ENCODE measurements at places on chromosomes 6 and 20. TPM values are rescaled to one million over a fixed set of nuclear protein-coding genes. Genes with fewer than 3 reads are reported as not detected.
A peak's percentile ranks its signal among the peaks of the same experiment; 100 is the strongest.

- no peak overlapping the region for H3K27ac ChIP-seq
- no peaks in the 10 kb centered on the region for H3K36me3 ChIP-seq
- no peaks in the 10 kb centered on the region for H3K4me1 ChIP-seq
- H3K4me3 ChIP-seq = no peak overlapping the region
- peaks cover 28% of the 10 kb centered on the region for H3K27me3 ChIP-seq
Observed at GRCh38 chr6:3523966-3524365, 67.1 kb upstream of the SLC22A23 start.

GRCh38 chr6:125489579-125490285 is 188.0 kb upstream of the HDDC2 start:
- peak overlapping the region; percentile 42 for H3K27ac ChIP-seq
- no peaks in the 10 kb centered on the region for H3K36me3 ChIP-seq
- no peaks in the 10 kb centered on the region for H3K27me3 ChIP-seq
- DNase-seq = peak; percentile 9

DNA sequence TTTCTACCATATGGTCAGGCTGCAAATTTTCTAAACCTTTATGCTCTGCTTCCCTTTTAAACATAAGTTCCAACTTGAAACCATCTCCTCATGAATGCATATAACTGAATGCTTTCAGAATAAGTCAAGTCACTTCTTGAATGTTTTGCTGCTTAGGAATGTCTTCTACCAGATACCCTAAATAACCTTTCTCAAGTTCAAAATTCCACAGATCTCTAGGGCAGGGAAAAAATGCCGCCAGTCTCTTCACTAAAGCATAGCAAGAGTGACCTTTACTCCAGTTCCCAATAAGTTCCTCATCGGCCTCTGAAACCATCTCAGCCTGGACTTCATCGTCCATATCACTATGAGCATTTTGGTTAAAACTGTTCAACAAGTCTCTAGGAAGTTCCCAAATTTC is 1011.2 kb upstream of the CITED2 start:
- no peak overlapping the region for H3K27ac ChIP-seq
- no peak overlapping the region for H3K4me3 ChIP-seq
- H3K36me3 ChIP-seq = no peaks in the 10 kb centered on the region
- no peaks in the 10 kb centered on the region for H3K27me3 ChIP-seq

GRCh38 chr6:22036699-22037098 is 260.1 kb downstream of the PRL start:
- no peaks in the 10 kb centered on the region for H3K27me3 ChIP-seq
- no peak overlapping the region for H3K4me3 ChIP-seq
- H3K4me1 ChIP-seq = peaks cover 8% of the 10 kb centered on the region
- no peak overlapping the region for H3K27ac ChIP-seq
- DNase-seq = no peak

GRCh38 chr6:105375797-105376196 is 27.1 kb downstream of the PREP start:
- no peak overlapping the region for H3K4me3 ChIP-seq
- no peak for DNase-seq
- H3K27me3 ChIP-seq = no peaks in the 10 kb centered on the region
- peaks cover 5% of the 10 kb centered on the region for H3K36me3 ChIP-seq
- no peak overlapping the region for H3K27ac ChIP-seq

DNA sequence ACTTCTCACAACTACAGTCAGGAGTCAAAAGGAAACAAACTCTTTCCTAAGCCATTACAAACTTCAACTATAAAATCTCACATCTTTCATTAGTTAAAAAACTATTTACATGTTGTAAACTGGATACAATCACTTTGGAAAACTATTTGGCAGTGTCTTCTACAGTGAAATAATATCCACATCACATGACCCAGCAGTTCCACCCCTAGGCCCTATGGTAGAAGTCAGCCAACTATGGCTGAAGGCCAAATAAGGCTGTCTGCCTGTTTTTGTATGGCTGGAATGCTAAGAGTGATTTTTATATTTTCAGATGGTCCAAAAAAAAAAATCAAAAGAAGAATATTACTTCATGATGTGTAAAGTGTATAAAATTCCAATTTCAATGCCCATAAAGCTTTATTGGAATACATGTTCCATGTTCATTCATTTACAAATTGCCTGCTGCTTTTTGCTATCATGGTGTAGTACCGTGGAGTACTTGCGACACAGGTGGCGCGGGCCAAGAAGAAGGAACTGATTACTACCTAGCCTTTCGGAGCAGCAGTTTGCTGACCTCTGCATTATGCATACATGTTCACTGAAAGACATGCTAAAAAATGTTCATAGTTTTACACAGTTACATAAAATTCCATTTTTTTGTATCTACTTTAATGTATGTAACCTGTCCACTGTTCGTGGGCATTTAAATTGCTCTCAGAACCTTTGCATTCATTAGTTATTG is 129.0 kb downstream of the KIF16B start:
- no peak overlapping the region for H3K27ac ChIP-seq
- H3K4me3 ChIP-seq = no peak overlapping the region
- no peak for DNase-seq
- H3K4me1 ChIP-seq = no peaks in the 10 kb centered on the region
- no peaks in the 10 kb centered on the region for H3K36me3 ChIP-seq
- H3K27me3 ChIP-seq = no peaks in the 10 kb centered on the region

- no peak overlapping the region for H3K27ac ChIP-seq
- no peak overlapping the region for H3K4me3 ChIP-seq
- no peak for DNase-seq
- no peaks in the 10 kb centered on the region for H3K36me3 ChIP-seq
Observed at GRCh38 chr6:154996841-154997311, 1.8 kb downstream of the TIAM2 start.

DNA sequence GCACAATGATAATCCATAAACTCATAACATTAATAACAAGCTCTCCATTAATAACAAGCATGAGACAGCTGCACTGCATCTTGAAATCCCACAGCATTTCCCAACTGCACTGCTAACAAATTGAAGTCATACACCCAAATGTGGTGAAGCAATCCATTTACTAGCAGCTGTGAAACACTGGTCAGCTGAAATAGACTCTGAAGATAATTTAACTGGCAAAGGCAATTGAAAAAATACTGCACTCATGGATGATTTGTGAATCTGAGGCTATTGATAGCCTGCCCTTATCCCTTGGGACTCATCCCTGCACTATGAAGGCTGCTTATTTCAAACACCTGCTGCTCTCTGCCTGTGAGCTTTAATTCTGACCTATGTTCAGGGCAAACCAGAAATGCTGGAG is 49.1 kb upstream of the PLCB1 start:
- H3K4me3 ChIP-seq = no peak overlapping the region
- H3K27ac ChIP-seq = no peak overlapping the region
- H3K36me3 ChIP-seq = no peaks in the 10 kb centered on the region
- H3K4me1 ChIP-seq = peaks cover 10% of the 10 kb centered on the region
- DNase-seq = no peak
- H3K27me3 ChIP-seq = no peaks in the 10 kb centered on the region

GRCh38 chr6:6495851-6496250 is 92.7 kb upstream of the LY86 start:
- H3K4me3 ChIP-seq = no peak overlapping the region
- DNase-seq = no peak
- no peaks in the 10 kb centered on the region for H3K27me3 ChIP-seq
- no peak overlapping the region for H3K27ac ChIP-seq
- no peaks in the 10 kb centered on the region for H3K4me1 ChIP-seq

DNA sequence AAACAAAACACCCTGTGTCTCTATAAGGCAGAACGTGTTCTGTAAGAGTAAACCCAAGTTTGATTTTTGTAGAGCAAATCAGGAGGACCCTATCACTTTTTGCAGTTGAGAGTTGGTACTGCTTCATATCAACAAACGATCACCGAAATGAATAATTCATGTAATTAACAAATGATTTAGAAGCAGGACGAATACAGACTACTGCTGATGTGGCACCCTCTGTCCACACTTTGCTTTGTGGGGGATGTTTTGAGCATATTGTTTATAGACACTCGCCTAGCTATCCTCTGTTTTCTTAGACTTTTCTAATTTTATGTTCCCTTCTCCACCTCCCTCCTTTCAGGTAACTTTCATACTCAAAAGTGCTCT is 1.5 kb downstream of the CD2AP start:
- H3K4me3 ChIP-seq = peak overlapping the region; percentile 62
- peaks cover 31% of the 10 kb centered on the region for H3K4me1 ChIP-seq
- no peaks in the 10 kb centered on the region for H3K36me3 ChIP-seq
- peak overlapping the region; percentile 71 for H3K27ac ChIP-seq
- H3K27me3 ChIP-seq = no peaks in the 10 kb centered on the region
- DNase-seq = no peak

- H3K27me3 ChIP-seq = peaks cover 2% of the 10 kb centered on the region
- no peaks in the 10 kb centered on the region for H3K4me1 ChIP-seq
- no peak overlapping the region for H3K27ac ChIP-seq
- no peak overlapping the region for H3K4me3 ChIP-seq
- H3K36me3 ChIP-seq = no peaks in the 10 kb centered on the region
- DNase-seq = no peak
Observed at GRCh38 chr6:47335466-47335865, 25.8 kb upstream of the TNFRSF21 start.

- DNase-seq = no peak
- H3K27me3 ChIP-seq = no peaks in the 10 kb centered on the region
- H3K4me3 ChIP-seq = no peak overlapping the region
- H3K36me3 ChIP-seq = no peaks in the 10 kb centered on the region
- H3K27ac ChIP-seq = no peak overlapping the region
Observed at GRCh38 chr6:8551386-8551785, 116.0 kb upstream of the SLC35B3 start.

DNA sequence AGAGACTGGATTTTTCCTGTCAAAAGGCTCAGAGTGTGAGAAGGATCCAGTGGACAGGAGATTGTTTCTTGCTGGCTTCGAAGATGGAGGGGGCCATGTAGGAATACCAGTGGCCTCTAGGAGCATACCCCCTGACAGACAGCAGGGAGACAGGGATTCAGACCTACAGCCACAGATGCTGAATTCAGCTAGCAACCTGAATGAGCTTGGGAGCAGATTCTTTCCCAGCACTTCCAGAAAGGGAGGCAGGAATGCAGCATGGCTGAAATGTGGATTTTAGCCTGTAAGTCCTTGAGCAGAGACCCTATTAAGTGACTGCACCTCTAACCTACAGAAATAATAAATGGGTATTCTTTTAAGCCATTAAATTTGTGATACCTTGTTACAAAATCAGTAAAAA is 44.6 kb downstream of the STXBP5 start:
- DNase-seq = no peak
- no peaks in the 10 kb centered on the region for H3K27me3 ChIP-seq
- H3K27ac ChIP-seq = no peak overlapping the region
- no peaks in the 10 kb centered on the region for H3K36me3 ChIP-seq
- H3K4me1 ChIP-seq = no peaks in the 10 kb centered on the region
- no peak overlapping the region for H3K4me3 ChIP-seq

DNA sequence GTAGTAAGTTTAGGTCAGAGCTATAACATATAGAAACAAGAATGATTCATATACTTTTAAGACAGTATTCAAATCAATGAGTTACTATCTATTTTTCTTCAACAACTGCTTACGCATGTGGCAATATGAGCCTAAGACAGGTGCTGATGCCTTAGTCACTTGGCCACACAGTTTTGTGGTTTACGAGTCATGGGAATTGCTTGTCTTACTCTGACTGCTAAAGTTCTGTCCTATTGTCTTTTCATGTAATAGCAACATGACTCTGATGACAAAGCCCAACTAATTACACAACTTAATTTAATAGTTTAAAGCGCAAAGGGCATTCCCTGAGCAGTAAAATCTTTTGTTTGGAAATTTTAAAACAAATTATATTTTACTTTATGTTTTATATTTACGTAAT is 159.3 kb upstream of the CENPW start:
- H3K4me3 ChIP-seq = no peak overlapping the region
- H3K36me3 ChIP-seq = no peaks in the 10 kb centered on the region
- H3K4me1 ChIP-seq = no peaks in the 10 kb centered on the region
- H3K27me3 ChIP-seq = no peaks in the 10 kb centered on the region
- DNase-seq = peak; percentile 54

DNA sequence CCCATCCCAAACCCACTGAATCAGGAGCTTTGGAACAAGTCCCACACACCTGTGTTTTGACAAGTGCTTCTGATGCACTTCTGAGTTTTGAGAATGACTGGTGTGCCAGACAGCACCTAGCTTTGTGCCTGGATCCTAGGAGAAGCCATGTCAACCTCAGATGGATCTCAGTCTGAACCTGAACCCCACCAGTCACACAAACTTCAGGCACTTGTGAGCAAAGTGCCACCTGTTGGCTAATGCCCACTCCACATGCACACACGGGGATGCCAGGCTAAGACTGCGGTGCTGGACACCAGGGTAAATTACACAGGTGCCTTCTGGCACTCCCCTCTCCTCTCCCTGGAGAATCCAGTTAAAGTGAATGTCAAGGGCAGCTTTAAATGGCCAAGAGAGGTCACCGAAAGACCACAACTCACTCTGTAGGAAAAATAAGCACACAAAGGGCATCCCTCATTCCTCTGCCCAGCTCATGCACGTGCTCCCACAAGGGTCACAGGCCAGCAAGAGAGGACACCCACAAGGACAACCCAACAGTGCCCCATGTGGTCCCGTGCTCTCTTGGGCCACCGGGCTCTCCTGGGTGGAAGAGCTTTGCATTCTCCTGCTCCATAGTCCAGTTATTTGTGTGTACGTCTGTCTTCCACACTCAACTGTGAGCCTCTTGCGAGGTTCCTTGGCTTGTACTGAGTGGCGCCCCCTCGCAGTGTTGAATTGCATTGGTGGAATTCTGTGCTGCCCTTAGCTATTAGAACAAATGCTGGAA is 45.6 kb downstream of the TAF8 start:
- no peak for DNase-seq
- H3K27me3 ChIP-seq = no peaks in the 10 kb centered on the region
- H3K4me3 ChIP-seq = no peak overlapping the region
- H3K36me3 ChIP-seq = no peaks in the 10 kb centered on the region
- H3K27ac ChIP-seq = no peak overlapping the region
- peaks cover 5% of the 10 kb centered on the region for H3K4me1 ChIP-seq

DNA sequence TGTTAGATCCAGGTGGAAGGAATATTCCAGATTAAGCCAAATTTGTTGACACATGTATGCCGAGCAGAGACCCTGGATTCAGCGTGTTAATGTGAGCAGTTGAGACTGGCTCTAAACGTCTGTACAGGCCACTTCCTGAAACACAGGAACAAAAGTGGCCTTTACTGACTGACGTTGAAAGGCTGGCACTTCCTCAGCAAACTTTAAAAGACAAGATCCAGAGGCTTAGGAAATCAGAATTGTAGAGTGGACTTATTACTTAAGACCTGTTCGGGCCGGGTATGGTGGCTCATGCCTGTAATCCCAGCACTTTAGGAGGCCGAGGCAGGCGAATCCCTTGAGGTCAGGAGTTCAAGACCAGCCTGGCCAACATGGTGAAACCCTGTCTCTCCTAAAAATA is 125.7 kb upstream of the ARID1B start:
- H3K36me3 ChIP-seq = no peaks in the 10 kb centered on the region
- DNase-seq = no peak
- no peak overlapping the region for H3K4me3 ChIP-seq
- no peak overlapping the region for H3K27ac ChIP-seq

The NFATC2 gene
- 12.9 TPM for total RNA-seq

The SLC26A8 gene
- not detected for total RNA-seq

The TFAP2C gene
- total RNA-seq = not detected

The DEFB123 gene
- not detected for total RNA-seq

The POU3F2 gene
- not detected for total RNA-seq

Data from endothelial cell of umbilical vein (primary cell).